ENCODE measurements at places on chromosomes 4 and X.

- DNase-seq: no peak
Measured at GRCh38 chrX:37302569-37302968, 46.6 kb upstream of the PRRG1 start.

- no peak for DNase-seq
Measured at GRCh38 chr4:122766950-122767349, 34.4 kb downstream of the BBS12 start.

GRCh38 chrX:24842486-24842885 lies 148.8 kb downstream of the POLA1 start:
- no peak for DNase-seq

GRCh38 chr4:75922588-75922987 lies 18.2 kb downstream of the NAAA start:
- no peak for DNase-seq

GRCh38 chrX:19758539-19758938 lies 128.9 kb downstream of the SH3KBP1 start:
- DNase-seq: no peak

DNA sequence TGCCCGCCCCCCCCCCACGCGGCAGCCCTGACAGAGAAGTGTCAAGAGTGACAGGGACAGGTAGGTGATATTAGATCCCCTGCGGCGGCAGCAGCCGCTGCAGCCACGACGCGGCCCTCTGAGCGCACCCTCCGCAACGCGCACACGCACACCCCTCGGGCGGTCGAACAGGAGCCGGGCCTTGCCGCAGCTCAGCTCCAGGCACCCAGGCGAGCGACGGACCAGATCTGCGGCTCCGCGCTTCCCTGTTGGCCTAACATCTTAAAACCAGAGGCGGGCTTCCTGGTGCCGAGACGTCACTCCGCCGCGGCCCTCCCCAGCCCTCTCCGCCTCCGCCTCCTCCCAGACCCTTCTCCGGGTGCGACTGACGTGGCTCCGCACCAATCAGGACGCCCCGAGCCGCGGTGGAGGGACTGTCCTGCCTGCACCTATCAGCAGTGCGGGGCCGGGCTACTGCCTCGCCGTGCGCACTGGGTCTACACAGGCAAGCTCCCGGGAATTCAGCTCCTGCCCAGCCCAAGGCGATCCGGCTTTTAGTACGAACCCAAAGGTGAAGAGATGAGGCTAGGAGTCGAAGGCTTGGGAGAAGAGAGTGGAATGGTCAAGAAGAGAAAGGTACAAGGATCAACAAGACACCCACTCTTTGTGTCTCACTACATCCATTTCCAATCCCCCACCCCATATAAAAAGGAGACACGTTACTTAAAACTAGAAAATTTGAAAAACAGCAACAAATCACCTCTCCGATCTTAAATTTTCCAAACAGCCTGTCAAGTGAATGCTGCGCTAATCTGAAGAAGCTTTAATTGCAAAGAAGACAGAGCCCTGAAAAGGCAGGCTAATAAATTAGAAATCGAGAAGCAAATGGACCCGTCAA lies at the start of gene PITX2:
Gene PITX2 (minus strand): TSS at position 237 of the 877 bp plus-strand sequence. CDS start 617 bp downstream, outside the sequence.
- DNase-seq: peak; percentile 28

- DNase-seq: no peak
Measured at GRCh38 chr4:172787111-172787510, 381.5 kb upstream of the GALNT7 start.

DNA sequence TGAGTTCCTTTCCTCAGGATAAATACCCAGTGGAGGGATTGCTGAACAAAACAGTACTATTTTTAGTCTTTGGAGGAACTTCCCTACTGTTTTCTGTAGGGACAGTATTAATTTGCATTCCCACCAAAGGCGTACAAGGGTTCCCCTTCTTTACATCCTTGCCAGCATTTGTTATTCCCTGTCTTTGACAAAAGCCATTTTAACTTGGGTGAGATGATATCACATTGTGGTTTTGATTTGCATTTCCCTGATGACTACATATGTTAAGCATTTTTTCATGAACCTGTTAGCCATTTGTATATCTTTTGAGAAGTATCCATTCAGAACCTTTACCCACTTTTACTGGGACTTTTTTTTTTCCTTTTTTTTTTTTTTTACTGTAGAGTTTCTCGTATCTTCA lies 126.2 kb upstream of the ANXA10 start:
- DNase-seq: no peak

DNA sequence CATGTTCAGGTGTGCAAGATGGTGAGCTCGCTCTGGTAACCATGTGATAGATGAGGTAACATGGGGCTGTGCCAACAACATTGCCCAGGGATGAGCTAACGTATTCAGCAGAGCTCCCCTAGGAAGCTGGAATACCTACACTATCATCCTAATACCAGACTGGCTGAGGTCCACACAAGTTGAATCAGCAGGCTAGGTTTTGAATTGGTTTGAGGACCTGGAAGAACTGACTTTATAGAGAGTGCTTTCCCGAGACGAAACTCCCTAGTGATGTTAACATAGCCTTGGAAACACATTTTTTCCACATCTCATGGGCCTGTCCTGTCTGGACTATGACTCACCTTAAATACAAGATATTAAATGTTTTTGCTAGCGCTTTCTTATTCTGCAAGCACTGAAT lies 56.7 kb downstream of the IGFBP7 start:
- no peak for DNase-seq

- DNase-seq: no peak
Measured at GRCh38 chr4:40960941-40961340, 211.2 kb downstream of the NSUN7 start.

- DNase-seq: no peak
Measured at GRCh38 chr4:94413085-94413840, 38.5 kb upstream of the PDLIM5 start.
